ENCODE measurements at places on chromosomes 3 and 15.
A peak's percentile ranks its signal among the peaks of the same experiment; 100 is the strongest.

- no peak for DNase-seq
These were observed 9.7 kb downstream of the ATP8B4 start for GRCh38 chr15:50109076-50109987.

GRCh38 chr15:70095408-70096214 lies 2.1 kb downstream of the TLE3 start:
- DNase-seq: peak; percentile 79

DNA sequence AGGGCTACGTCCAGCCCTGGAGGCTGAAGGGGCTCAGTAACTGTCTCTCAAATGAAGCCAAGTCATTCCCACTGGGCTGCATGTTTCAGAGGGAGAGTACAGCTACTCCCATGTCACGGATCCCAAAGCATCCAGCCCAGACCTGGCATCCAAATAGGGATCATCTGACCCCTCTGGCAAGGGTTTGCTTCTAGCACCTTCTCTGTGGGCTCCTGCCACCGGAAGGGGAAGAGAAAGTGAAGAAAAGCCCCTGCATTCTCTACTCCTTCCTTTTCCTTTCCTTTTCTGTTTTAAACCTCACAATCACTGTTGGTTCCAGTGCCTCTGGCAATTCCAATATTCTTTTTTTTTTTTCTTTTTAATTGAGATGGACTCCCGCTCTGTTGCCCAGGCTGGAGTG lies 64.5 kb upstream of the CTSH start:
- DNase-seq: no peak

- no peak for DNase-seq
These were observed 252.5 kb downstream of the CDIN1 start for GRCh38 chr15:36831904-36832287.

DNA sequence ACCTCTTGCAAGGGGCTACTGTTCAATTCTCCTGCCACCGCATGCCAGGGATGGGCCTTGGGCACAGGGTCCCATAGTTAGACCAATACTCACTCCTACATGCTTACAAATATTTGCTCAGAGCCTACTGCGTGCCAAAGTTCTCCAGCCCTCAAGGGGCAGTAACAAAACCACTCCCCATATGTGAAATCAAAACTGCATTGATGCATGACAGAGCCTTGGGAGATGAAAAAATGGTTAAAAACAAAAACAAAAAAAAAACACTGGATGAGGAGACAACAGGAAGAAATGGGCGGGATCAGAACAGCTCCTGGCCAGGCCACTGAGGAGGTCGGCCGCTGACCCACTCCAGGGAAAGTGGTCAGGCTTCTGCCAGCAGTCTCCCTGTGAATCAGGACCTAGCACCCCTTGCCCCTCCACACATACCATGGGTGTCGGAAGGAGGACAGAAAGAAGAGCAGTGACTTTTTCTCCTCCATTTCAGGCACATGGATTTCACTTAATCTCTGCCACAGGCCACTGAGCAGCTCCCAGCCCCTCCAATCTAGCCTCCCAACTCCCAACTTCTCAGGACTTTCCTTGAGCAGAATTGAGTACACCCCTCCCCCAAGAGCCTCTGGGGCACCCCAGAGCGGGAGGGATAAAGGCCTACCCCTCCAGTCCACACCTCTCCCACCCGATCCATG lies 2.8 kb downstream of the PLXNB1 start:
- DNase-seq: no peak

- no peak for DNase-seq
These were observed 181.9 kb upstream of the KBTBD8 start for GRCh38 chr3:66816090-66816761.

GRCh38 chr15:70071799-70072198 lies 25.9 kb downstream of the TLE3 start:
- DNase-seq: no peak
